ENCODE measurements at places on chromosomes 2 and 18.

DNA sequence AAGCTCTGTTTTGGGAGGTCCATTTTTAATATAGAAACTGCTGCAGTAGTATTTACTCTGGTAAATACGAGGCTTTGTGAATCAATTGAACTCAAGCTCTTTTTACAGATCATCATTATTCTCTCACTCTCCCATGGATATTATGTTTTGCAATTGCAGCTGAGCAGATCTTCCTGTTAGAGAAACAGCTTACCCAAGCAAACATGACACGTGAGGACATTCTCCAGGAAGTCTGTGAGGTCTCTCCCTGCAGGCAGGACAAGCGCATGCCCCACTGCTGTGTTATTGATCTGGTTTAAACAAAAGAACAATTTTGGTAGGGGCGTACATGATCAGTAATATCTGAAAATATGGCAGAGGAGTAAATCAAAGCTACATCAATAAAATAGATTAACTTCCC is 72.1 kb downstream of the COL6A3 start:
- no peak for DNase-seq

- DNase-seq: no peak
These were observed 559 bp downstream of the IMMT start for GRCh38 chr2:86194751-86195054.

DNA sequence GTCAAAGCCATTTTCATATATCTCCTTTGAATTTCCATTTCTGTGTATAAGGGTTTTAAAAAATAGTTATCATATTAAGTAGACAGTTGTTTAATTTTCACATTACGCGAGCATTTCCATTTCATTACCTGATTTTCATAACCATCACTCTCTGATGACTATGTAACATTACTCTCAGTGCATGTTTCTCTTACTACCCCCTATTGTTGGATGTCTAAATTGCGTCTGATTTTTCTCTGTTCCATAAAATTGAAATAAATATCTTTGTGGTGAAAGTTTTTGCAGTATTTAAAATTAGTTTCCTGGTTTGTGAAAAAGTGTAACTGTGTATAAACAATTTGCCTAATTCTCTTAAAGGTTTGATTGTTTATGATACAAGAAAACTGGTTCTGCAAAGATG is 123.8 kb downstream of the MYO1B start:
- peak; percentile 22 for DNase-seq

- no peak for DNase-seq
These were observed 1.1 kb downstream of the SH3RF3 start for GRCh38 chr2:109129921-109130722.

- DNase-seq: no peak
These were observed 137.2 kb downstream of the LRRTM1 start for GRCh38 chr2:80167284-80167808.

DNA sequence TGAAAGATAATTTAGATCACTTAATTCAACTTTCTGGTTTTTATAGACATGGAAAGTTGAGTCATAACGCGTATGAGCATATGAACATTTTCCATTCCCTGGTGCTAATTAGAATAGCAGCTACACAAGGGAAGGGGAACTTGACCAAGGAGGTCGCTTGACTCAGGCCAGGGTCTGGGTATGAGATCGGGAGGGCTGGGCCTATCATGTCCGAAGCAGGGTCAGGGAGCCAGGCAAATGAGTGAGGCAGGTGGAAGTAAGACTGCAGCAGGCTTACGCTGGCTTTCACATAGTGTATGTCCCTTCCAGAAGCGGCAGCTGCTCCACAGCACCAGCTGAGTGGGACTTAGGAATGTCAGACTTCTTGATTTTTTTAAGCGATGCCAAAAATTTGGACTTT is 14.7 kb downstream of the RALB start:
- DNase-seq: no peak

DNA sequence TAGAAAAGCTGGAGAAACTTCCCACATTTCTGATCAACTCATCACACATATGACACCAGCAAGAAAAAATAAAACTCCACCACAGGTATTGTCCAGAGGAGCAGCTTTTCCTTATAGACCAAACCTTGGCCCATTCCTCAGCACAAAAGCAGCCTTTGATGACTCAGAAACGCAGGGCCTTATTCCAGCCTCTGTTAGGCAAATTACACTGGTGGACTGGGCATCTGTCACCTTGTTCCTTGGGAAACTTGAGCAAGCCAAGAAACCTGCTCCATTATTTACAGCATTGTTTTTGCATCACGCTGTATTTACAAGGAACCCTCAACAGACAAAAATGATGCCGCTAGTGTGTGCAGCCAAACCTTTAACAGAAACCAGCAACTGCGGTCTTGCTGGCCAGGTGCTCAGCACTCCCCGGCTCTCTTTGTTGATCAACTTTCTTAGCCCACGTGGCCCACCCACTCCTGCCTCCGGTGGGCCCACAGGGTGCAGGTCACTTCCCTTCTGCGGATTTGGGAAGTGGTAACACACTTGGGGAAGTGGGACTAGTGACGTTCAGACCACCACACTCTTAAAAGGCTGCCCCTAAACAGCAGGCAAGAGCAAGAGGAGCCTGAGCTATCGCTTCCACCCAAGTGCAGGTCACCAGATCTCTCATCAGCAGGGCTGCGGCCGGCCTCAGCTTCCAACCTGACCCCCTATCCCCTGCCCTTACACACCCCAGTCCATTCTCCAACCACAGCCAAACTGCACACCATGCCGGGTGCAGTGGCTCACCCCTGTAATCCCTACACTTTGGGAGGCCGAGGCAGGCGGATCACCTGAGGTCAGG is 1.5 kb downstream of the AP1S3 start:
- DNase-seq: no peak

GRCh38 chr18:76450452-76451395 is 44.3 kb downstream of the ZNF516 start:
- DNase-seq: no peak

- no peak for DNase-seq
These were observed 1.1 kb upstream of the TMEM185B start for GRCh38 chr2:120224256-120224655.

GRCh38 chr2:128370468-128371247 is 52.0 kb upstream of the HS6ST1 start:
- no peak for DNase-seq

GRCh38 chr18:46237891-46238290 is 133.7 kb downstream of the HAUS1 start:
- DNase-seq: no peak
